ENCODE measurements at places on chromosomes 1 and 21.

- no peak for DNase-seq
These were observed 6.3 kb upstream of the TDRD10 start for GRCh38 chr1:154495496-154496273.

GRCh38 chr1:162726555-162726954 lies 63.9 kb upstream of the HSD17B7 start:
- no peak for DNase-seq

GRCh38 chr1:180219776-180220175 lies 10.3 kb upstream of the LHX4 start:
- DNase-seq = no peak

- DNase-seq = no peak
These were observed 69.6 kb downstream of the SDC3 start for GRCh38 chr1:30838996-30839395.

DNA sequence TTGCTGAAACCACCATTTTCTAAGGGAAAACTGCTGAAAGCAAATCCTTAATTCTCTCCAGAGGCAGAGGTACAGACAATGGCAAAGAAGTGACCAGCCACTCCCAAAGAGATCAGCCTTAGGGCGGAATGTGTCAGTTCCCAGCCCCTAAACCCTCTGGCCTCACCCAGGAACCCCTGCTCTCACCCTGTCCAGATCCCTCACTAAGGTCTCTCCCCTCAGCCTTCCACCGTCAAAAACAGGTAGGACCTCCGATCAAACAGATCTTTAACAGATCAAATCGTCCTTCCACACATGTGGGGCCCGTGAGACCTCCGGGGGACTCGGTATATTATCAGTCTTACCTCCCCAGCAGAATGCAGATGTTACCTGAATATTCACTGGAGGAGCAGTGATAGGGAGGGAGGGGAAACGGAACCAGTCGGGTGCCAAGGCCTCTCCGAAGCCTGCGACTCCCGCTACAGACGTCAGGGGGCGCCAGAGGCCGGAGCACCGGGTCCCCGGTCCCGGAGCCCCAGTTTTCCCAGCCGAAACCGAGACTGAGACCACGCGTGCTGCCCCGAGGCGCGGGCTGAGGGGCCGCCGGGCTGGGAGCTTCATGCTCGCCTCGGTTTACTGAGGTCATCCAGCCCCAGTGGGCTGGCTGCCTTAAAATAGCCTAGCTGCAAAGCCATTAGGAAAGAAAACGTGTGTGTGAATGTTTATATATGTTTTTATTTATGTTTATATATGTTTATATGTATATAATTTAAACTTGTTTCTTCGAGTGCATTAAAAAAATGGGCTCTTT lies 23.6 kb downstream of the GPA33 start:
- no peak for DNase-seq

DNA sequence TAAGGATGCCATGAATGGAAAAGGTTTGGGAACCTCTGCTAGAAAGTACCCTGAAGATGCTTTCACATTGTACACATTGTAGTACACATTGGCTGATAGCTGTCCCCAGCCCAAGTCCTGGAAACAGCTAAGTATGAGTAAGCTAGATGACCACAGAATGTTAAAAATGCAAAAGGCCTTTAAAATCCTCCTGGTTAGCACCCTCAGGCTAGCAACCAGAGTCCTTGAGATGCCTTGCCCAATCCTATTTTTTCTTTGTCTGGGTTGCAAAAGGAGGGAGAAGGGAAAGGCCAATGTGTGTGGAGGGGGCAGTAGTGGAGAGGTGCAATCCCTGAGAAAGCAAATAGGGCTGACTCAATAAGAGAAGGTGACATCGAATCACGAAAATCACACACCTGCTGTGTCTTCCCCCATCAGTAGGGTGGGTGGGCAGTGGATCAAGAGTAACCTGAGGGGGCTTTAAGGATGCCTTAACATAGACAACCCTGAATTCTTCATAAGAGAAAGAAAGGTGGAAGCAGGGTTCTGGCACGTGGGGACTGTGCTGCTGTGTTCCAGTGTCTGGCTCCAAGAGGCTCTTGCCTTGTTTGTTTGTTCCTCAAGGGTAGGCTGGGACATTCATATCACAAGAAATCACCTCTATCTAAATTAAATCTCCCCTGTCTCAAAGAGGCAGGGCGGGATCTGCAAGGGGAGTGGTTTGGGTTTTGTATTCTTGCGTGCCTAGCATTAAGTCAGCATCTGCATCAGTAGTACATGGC lies 266.2 kb upstream of the PLXNA2 start:
- no peak for DNase-seq

- peak; percentile 93 for DNase-seq
These were observed 1.3 kb downstream of the CNN3 start for GRCh38 chr1:94925561-94926125.

- no peak for DNase-seq
These were observed 6.2 kb downstream of the RCC2 start for GRCh38 chr1:17433261-17433660.

GRCh38 chr1:45254490-45254889 lies 48.1 kb upstream of the ZSWIM5 start:
- DNase-seq = no peak

- DNase-seq = no peak
These were observed 670 bp downstream of the RAB3B start for GRCh38 chr1:51989582-51990477.

DNA sequence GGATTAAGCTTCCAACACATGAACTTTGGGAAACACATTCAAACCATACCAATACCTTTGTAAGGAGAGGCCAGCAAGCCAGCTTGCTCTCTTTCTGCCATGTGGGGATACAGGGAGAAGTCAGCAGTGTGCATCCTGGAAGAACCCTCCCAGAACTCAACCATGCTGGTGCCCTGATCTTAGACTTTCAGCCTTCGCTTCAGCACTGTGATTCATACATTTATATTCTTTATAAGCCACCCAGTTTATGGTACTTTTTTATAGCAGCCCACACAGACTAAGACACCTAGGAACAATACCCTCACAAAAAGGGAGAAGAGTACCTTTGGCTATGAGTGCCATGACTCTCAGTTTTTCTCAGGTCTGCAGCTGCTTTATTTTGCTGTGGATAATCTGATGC lies 35.9 kb downstream of the C1orf87 start:
- DNase-seq = no peak

DNA sequence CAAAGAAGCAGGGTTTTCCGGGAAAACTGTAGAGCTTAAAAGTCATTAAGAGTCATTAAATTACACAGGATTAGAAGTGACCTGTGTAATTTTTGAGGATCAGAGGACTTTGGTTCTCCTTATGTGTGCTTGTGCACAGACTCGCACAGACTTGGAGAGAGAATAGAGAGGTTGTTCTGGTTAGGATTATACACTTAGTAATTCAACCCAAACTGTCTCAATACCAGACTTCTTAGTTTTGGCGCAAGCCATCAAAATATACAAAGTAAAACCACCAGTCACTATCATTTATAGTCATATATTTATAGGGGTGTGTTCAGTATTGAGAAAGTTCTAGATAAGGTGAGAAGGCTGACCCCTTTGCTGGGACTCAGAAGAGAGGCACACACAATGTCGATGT lies 112.3 kb downstream of the HLX start:
- DNase-seq = no peak

GRCh38 chr1:156104861-156105832 lies 9.4 kb upstream of the LMNA start:
- DNase-seq = no peak

DNA sequence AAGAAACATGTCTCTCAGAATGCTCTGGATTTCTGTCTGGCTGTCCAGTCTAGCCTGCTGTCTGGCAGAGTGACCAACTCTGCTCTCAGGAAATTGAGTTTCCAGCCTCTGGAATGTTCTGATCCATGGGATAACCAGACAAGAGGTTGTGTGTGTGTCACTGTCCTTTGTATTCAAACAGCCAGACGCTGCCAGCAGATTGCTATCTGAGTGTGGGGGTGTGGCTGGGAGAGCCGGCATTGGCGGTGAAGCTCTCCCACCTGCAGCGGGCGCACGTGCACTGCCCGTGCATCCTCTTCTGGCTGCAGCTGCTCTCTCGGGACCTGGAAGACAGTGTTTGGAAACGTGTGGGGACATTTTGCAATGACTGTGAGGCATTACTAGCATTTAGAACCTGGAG lies 26.1 kb downstream of the PKP1 start:
- no peak for DNase-seq

- DNase-seq = no peak
These were observed 517.5 kb downstream of the PLPP3 start for GRCh38 chr1:56061824-56062223.

DNA sequence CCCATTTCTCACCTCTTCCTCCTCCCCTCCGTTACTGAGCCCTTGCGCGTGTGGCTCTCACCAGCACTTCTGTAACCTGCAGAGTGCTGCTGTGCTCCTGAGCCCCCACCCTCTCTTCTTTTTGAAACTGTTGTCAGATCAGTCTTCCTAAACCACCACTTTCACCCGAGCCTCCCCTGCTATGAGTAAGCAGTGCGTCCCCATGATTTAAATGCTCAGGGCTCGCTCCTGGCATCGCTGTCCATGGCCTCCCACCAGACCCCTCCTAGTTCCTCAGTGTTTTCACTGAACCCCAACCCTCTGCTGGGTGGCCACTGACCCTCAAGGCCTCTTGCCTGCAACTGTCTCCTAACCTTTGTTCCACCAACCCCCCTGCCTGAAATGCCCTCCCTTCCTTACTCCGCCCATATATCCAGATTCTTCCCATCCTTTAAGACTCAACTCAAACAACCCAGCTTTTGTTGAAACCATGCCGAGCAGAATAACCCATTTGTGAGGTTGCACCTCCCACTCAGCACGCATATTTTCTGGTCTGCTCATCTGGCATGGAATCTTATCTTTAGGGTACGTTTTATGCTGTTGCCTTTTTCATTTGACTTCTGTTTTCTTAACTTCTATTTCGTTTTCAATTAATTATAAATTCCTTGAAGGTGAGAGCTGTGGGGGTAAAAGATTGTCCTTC lies 64.5 kb upstream of the FAM3B start:
- no peak for DNase-seq

DNA sequence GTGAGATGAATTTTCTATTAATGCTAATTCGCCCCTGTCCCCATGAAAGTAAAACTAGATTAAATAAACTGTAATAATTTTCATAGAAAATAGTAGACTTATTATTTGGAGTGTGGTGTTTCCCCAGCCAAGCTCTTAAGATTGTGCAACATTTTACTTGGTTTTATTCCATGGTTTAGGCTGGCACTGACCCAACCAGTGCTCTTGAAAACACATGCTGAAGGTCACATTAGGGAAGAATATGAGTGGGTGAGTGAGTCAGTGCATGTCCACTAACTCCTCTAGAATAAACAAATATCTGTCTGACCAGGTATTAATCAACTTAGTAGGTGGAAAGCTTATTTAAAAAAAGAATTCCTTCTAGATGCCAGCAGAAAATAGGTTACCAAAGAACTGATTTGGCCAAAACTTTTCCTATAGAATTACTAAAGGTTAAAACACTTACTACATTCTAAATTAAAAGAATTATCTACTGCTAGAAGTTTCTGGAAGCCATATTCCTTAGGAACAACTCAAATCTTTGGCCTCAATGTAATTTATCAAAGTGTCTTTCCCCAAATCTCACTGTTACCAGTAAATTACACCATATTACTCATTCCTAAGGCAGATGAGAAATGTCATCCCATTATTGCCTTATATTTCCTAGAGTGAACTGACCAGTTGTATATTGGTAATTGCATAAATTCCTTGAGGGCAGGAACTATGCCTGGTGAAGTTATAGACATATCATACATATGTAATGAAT lies 89.7 kb upstream of the RGS1 start:
- DNase-seq = peak; percentile 68

GRCh38 chr1:54277451-54278341 lies 77.7 kb downstream of the MRPL37 start:
- DNase-seq = no peak

- no peak for DNase-seq
These were observed 21.0 kb downstream of the JUN start for GRCh38 chr1:58762806-58763205.

DNA sequence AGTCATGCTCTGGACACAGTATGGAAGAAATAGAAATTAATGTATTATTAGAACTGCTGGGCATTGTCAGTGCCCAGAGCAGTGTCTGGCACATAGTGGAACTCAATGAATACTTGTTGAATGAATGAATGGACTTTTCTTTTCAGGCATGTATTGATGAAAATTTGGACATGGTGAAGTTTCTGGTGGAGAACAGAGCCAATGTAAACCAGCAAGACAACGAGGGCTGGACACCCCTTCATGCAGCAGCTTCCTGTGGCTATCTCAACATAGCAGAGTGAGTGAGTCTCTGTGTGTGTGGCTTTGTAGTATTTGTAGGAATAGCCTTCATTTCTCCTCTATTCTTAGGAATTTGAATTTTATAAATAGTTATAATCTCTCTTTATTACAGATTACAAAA lies 68.1 kb downstream of the PPP1R12B start:
- no peak for DNase-seq

DNA sequence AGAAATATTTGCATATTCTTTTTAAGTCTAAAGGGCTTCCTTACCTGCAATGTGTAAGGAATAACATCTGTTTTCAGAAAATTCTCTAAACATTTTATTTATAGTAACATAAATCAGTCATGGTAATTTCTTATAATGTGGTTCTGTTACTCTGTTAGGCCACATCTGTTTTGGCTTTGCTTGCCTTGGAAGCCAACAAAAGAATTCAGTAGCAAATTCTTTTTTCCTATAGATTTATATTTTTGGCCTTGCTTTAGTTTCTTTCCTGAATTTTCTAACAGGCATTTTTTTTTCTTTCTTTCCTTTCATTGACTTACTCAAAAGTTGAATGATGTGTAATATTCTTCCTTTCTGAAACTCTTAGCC lies 72.2 kb downstream of the OSBPL9 start:
- DNase-seq = no peak

- DNase-seq = peak; percentile 88
These were observed 120.2 kb upstream of the SLC45A1 start for GRCh38 chr1:8197493-8198282.

- no peak for DNase-seq
These were observed 9.5 kb upstream of the KCNA2 start for GRCh38 chr1:110615548-110616130.

- DNase-seq = no peak
These were observed 49.2 kb downstream of the CAMSAP2 start for GRCh38 chr1:200787896-200788387.

GRCh38 chr1:161193561-161194235 lies 5.2 kb downstream of the ADAMTS4 start:
- DNase-seq = no peak

- DNase-seq = no peak
These were observed 9.9 kb upstream of the SPRR4 start for GRCh38 chr1:152960452-152961044.
